ENCODE measurements at places on chromosomes 13 and 19.

DNA sequence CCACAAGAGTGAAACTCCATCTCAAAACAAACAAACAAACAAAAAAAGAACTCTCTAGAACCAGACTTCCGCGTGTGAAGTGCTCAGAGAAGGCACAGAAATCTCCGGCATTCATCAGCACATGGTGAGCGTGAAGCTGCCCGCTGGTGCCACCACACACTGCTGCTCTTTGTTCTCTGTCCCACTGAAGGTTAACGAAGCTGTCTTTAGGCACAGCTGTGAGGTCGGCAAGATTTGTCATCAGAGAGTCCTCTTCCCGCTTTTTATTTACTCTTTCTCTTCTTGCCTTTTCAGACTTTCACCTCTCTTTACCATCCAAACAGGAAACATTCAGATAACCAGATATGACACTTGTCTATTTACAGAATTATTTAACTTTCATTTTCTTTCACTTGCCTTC lies 115.2 kb upstream of the ARGLU1 start:
- no peak for DNase-seq

GRCh38 chr19:4139614-4140236 lies 13.7 kb upstream of the CREB3L3 start:
- DNase-seq = peak; percentile 63

GRCh38 chr19:38223617-38224013 lies 407 bp downstream of the DPF1 start:
- no peak for DNase-seq

DNA sequence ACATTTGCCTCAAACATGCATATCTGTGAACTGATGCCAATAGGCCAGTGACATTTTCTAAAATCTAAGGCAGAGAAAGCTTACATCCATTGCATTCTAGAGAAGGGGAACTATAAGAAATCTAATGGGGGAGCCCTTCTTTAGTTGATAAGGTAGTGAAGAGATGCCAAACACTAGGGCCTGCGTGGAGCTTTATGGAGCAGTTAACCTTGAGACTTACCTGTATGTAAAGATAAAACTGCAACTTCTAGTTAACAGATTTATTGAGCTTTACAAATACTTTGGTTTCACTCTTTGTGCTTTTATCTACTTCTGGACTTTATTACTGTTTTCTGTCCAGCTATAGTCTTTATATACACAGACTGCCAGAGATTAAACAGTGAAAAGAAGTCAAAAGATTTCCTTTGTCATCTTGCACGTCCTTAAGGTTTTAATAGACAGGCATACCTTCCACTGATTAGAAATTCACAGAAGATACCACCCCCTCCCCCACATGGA lies 457.6 kb downstream of the KLF12 start:
- no peak for DNase-seq

DNA sequence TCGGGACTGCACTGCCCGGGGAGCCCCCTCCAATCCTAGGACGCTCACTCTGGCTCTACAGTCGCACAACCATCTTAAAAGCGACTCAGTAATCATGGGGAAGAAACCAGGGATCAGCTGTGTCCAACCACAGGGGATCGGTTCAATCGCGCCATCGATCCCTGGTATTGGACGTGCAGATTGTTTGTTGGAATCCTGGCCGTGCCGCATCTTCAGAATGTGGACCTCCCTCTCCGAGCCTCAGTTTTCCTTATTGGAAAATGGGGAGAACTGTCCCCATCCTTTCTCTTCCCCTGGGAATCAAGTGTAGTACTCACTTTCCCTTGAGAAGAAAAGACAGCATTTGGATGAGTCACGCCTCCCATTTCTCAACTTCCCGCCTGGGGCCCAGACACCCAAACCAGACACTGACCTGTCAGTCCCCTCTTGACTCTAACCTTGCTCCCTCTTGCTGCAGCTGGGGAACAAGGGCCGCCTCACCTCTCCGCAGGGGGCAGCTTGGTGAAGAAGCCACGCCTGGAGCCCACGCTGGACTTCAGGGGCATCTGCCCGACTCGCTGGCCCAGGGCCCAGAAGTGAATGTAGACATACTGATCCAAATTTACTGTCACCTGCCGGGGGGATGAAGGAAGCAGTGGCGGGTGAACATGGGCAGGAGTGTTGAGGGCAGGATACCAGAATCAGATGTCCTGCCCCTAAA lies 17.6 kb downstream of the EMP3 start:
- DNase-seq = no peak

GRCh38 chr19:8445488-8446001 lies 770 bp downstream of the HNRNPM start:
- DNase-seq = peak; percentile 58

DNA sequence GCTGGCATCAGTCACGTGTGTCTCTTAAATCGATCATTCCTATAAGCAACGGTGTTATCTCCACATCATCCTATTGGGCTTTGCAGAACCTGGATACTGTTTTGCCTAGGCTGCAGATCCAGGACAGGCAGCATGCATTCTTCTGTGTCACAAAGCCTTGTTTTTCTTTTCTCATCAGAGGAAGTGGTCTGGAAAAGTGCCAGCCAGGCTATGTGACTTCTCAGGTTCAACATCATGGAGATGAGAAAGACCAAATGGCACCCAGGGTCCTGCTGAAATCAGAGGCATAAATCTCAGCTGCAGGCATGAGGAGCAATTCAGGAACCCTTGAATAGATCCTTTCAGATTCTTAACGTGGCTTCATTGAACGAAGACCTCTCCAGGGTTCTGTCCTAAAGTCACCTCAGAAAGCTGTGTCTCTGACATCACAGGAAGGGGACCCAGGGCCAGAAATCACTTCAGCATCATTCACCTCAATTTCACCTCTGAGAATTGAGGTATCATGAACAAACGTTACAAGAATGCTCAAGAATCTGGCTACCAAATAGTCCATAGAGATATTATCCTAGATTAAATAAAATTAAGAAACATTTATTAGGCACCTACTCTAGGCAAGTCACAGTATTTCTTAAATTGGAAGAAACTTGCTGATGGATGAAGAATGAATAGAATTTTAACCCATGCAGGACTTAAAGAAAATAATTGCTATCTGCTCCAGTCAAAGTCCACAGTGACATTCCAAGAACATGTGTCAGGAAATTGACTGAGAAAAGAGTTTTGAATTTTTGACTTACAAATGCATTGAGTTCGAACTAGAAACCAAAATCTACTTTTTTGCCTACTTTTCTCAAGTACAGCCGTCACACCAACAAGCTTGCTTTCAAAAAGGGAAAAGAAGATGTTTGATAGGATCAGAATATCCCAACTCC lies 124.1 kb downstream of the COG6 start:
- DNase-seq = peak; percentile 61

DNA sequence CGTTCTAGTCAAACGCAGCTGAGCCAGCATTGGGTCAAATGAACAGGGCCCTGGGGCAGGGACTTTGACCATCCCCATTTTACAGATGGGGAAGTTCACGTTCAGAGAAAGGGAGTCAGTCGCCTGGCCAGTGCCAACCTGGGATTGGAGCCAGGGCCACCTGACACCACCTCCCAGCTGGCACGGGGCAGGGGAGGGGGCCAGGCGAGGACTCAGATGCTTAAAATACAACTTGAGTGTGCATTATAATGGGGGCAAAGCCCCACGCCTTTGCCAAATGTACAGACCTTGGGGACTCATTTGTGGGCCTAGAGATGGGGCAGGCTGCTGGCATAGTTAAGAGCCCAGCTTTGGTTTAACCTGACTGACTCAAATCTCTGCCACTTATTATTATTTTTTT lies 14.6 kb downstream of the PRR12 start:
- no peak for DNase-seq

- peak; percentile 65 for DNase-seq
Observed at GRCh38 chr19:47485210-47485609, 1.2 kb upstream of the KPTN start.

DNA sequence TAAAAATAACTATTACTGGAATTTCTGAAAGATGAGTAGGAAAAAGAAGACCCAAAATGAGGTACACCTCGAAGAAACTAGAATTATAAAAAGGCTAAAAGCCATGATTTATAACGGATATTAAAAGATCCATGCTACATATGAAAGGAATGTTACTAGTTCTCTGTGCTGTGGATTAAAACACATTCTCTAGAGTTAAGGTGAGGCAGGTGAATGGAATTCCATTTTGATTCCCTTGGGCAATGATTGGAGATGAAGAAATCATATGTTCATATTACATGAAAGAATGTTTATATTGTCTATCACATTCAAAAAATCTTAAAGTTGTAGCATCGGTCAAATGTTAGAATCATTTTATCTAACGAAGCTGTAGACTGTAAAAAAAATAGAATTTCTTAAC lies 783.7 kb downstream of the PCDH9 start:
- no peak for DNase-seq

GRCh38 chr13:100789025-100789424 lies 114.4 kb upstream of the TMTC4 start:
- no peak for DNase-seq

GRCh38 chr19:33040994-33041827 lies 23.5 kb downstream of the RHPN2 start:
- no peak for DNase-seq

- DNase-seq = no peak
Observed at GRCh38 chr13:73832128-73832588, 302.0 kb downstream of the KLF12 start.

- DNase-seq = peak; percentile 97
Observed at GRCh38 chr19:18416778-18417249, 2.4 kb upstream of the SSBP4 start.

- peak; percentile 33 for DNase-seq
Observed at GRCh38 chr19:49718991-49719390, 28.1 kb downstream of the CPT1C start.

GRCh38 chr13:113630296-113630695 lies 27.7 kb downstream of the ATP4B start:
- no peak for DNase-seq
